Tibial nerve (tissue), 4 donors: ENCODE measurements at places on chromosomes 6 and 20. TPM values are rescaled to one million over a fixed set of nuclear protein-coding genes. Genes with fewer than 3 reads are reported as not detected.

GRCh38 chr6:75116946-75117345, 88.9 kb downstream of the COL12A1 start:
- peaks cover 27% of the 10 kb centered on the region for H3K4me1 ChIP-seq
- H3K27me3 ChIP-seq: no peaks in the 10 kb centered on the region
- H3K27ac ChIP-seq: no peak overlapping the region

TMEM151B gene
- not detected for total RNA-seq

DNA sequence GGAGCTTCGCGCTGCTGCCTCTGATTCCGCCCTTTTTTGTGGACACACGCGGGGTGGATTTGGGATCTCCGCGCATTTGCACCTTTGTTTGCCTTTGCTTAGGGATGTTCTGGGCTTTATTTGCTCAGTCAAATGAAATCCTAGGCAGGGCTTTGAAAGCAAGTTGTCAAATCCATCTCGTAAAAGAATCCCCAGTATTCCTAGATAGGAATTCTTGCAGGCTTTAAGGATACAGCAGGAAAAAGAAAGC, 453 bp downstream of the CEP57L1 start:
- H3K4me3 ChIP-seq: peak overlapping the region; percentile 76
- H3K4me1 ChIP-seq: peaks cover 16% of the 10 kb centered on the region

DNA sequence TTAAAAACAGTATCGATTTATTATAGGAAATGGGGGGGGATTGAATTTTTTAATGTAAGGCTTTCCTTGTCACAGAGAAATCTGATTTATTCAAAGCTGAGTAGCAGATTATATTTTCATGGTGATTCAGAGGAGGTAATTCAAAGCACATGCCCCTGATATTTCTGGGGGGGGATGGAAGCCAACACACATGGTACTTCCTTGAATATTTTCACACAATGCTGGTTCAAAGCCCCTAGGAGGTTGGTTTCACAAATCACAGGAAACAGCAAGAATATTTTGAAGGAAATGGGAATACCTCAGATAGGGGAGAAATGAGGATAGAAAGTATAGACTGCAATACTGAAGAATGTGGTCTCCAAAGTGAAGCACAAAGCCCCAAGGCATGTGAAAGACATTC, 98.8 kb downstream of the RTN4IP1 start:
- no peak for DNase-seq
- no peaks in the 10 kb centered on the region for H3K27me3 ChIP-seq
- peaks cover 33% of the 10 kb centered on the region for H3K36me3 ChIP-seq
- no peak overlapping the region for H3K4me3 ChIP-seq

- no peak for DNase-seq
Observed at GRCh38 chr6:47419621-47420020, 58.0 kb upstream of the CD2AP start.

DNA sequence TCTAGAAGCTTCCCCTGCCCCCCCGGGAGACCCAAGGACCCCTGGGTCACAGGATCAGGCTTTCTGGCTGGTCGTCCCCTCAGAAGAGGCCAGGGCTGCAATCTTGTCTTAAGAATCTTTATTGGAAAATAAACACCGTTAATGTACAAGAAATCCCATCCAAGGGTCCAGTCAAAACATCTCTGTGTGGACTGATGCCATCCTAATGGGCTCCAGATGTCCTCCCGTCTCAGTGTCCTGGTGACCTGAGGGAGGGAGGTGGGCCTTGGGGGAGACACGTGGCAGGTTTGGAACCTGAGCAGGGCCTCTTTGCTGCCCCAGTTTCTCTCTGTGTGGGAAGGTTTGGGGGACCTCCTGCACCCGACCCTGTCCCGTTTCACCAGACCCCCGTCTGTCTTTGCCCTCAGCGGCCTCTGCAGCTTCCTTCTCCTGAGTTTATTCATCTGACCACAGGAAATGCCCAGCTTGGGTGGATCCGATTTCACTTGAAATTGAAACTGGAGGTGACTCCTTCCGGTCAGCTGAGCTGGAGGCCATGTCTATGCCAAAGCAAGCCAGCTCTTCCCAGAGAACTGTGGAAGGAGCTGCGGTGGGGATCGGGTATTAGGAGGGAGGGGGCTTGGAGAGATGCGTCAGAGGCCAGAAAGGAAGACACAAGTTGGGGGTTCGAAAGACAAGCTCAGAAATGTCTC, 75.1 kb downstream of the SLC2A10 start:
- H3K27ac ChIP-seq: peak overlapping the region; percentile 58
- no peaks in the 10 kb centered on the region for H3K27me3 ChIP-seq

DNA sequence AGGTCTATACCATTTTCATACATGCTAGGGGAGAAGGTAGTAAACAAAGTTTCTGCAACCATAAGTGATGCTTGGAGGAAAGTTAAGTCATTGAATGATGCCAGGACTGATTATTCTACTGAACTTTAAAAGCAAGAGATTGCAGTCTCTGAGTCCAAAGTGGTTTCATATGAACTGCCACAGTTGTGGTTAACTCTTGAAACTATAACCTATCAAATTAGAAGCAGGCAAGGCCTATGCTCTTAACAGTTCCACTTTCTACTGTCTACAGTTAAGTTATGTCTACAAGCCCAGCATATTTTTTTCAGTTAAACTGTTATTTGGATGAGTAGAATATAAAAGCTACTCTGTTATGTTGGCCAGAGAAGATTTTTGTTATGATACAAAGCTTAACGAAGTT, 326.5 kb upstream of the RUNX2 start:
- H3K4me1 ChIP-seq: no peaks in the 10 kb centered on the region
- H3K4me3 ChIP-seq: no peak overlapping the region
- no peak overlapping the region for H3K27ac ChIP-seq
- DNase-seq: no peak

CBFA2T2 gene
- 17.4 TPM for total RNA-seq

DNA sequence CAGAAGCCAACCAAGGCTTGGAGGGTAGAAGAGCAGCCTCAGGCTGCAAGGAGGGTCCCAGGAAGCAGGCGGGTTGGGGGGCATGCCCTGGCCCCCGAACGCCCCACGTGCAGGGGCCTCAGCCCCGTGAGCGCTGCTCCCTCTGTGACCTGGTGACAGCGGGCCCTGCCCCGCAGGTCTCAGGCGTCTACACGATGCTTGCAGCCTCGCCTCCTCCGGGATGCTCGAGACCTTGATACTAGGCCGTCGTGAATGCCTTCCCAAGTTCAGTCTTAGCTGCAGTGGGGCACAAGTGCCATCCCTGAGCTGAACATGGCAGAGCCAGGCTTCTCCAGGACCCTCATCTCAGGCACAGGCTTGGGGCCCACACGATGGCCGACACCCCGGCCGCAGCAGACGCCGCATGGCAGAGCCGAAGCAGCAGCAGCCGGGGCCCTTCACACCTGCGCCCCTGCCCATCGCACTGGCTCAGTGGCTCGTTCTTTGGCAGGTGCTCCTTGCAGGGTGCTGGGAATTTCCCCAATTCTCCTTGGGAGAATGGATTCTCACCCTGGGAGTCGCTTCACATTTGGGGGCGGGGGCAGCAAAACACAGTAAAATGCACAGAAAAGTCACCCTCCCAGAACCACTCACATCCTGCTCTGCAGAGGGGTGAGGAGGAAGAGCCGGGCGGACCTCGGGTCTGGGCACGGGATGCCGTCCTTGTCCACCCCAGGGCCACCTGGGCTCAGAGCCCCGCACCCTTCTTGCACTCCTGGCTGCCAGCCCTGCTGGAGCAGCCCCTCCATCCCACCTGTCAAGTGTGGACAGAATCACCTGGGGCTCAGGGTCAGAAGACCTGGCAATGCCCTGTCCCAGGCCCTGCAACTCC, 161.8 kb downstream of the DLL1 start:
- no peak for DNase-seq
- no peak overlapping the region for H3K4me3 ChIP-seq
- H3K27ac ChIP-seq: no peak overlapping the region
- no peaks in the 10 kb centered on the region for H3K36me3 ChIP-seq
- no peaks in the 10 kb centered on the region for H3K4me1 ChIP-seq
- no peaks in the 10 kb centered on the region for H3K27me3 ChIP-seq

RIPPLY2 gene
- total RNA-seq: 0.21 TPM

DNA sequence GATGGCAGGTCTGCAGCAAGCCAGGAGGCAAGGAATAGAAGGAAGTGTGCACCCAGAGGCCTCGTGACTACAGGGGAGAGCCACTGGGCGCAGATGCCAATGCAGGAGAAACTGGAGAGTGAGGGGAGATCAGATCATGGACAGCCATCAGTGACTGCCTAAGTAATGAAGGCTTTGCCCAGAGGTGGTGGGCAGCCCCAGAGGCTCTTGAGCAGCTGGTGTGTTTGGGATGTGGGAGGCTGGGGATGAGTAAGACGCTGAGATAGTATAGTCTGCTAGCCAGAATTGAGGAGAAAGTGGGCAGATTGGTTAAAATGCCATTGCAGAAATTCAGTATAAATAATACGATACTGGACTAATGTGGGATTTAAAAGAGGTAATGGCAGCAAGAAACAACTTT, 111.9 kb downstream of the MAP3K4 start:
- DNase-seq: no peak
- no peaks in the 10 kb centered on the region for H3K27me3 ChIP-seq
- H3K36me3 ChIP-seq: peaks cover 88% of the 10 kb centered on the region
- no peak overlapping the region for H3K27ac ChIP-seq

GRCh38 chr6:149852180-149852579, 12.0 kb downstream of the LRP11 start:
- no peak overlapping the region for H3K4me3 ChIP-seq
- H3K4me1 ChIP-seq: no peaks in the 10 kb centered on the region
- no peaks in the 10 kb centered on the region for H3K27me3 ChIP-seq
- DNase-seq: no peak
- no peak overlapping the region for H3K27ac ChIP-seq
- no peaks in the 10 kb centered on the region for H3K36me3 ChIP-seq

DNA sequence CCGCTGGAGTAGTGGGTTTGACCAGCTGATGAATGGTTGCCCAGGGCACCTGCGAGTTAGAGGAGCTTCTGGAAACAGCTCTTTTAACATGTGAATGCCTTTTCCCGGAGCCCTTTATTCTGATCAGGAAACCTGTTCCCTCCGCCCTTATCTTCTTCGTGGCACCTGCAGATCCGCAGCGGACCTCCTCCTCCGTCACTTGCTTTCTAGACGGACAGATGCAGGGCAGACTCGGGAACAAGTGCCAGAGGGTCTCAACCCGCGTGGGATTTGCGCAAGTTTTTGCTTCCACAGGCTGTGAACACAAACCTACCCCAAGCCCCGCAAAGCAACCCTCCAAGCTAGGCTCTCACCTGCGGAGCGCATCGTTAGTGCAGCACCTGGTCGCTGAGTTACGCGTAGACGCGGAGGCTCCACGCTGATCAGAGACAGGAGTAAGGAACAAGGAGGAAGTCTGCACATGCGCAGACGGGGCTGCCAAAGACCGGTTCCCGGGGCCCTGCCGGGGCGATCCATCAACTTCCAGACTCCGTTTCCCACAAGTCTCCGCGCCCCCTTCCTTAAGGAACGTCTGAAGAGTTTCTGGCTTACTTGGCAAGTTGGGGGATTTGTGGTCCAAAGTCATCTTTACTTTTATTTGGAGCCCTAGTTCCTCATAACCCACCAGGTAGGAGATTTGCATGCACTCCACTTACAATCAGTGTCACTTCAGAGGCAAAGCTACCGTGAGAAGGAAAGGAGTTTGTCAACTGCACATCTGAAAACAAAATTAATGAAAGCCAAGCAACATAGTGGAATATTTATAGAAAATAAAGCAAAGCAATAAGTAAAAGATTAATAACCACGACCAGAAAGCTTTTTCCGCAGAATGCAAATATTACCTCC, 52.7 kb upstream of the ELMO2 start:
- peak overlapping the region; percentile 26 for H3K4me3 ChIP-seq
- DNase-seq: no peak
- no peak overlapping the region for H3K27ac ChIP-seq
- H3K4me1 ChIP-seq: no peaks in the 10 kb centered on the region
- H3K27me3 ChIP-seq: no peaks in the 10 kb centered on the region
- H3K36me3 ChIP-seq: no peaks in the 10 kb centered on the region

DNA sequence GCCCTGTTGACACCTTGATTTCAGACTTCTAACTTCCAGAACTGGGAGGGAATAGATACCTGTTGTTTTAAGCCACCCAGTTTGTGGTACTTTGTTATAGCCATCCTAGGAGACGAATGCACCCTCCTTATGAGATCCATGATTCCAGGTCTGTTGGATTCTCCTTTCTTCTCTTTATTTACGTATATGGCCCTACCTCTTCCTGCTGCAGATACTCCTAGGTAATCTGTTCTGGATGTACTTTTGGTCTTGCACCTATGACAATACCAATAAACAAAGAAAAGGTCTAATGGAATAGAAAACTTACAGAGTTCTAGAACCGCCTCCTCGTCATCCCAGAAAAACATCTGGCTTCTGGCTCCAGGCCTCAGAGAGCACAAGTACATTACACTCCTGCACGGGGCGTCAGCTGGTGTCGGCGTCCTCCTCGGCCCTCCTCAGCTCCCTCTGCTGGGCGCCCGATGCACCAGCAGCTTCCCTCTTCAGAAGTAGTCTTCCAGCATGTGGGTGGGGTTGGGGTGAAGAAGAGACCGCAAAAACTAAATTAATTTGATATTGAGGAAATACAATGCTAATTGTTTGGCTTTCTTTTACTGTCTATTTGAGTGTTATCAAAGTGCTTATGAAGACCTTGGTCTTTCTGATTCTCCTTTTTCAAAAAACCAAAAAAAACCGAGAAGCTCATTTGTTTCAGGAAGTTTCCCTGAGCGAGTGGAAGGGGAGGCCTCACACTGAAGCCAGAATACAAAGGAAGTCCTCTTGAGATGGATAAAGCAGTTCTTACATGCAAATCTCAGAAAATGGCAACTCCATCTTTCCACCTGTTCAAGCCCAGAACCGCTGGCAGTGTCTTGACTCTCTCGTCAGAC, 9.7 kb upstream of the ATXN1 start:
- no peaks in the 10 kb centered on the region for H3K36me3 ChIP-seq
- H3K4me1 ChIP-seq: peaks cover 34% of the 10 kb centered on the region
- H3K4me3 ChIP-seq: no peak overlapping the region
- no peak overlapping the region for H3K27ac ChIP-seq
- no peaks in the 10 kb centered on the region for H3K27me3 ChIP-seq
- DNase-seq: peak; percentile 52

EEF1A1 gene
- 8,344 TPM for total RNA-seq

- no peaks in the 10 kb centered on the region for H3K36me3 ChIP-seq
- H3K4me1 ChIP-seq: peaks cover 38% of the 10 kb centered on the region
- peak; percentile 28 for DNase-seq
- H3K4me3 ChIP-seq: no peak overlapping the region
- no peaks in the 10 kb centered on the region for H3K27me3 ChIP-seq
Observed at GRCh38 chr6:6751619-6752023, 163.1 kb downstream of the LY86 start.

- no peaks in the 10 kb centered on the region for H3K4me1 ChIP-seq
- no peaks in the 10 kb centered on the region for H3K27me3 ChIP-seq
- peaks cover 91% of the 10 kb centered on the region for H3K36me3 ChIP-seq
- DNase-seq: no peak
- no peak overlapping the region for H3K27ac ChIP-seq
Observed at GRCh38 chr20:45953672-45954071, 18.3 kb downstream of the ZNF335 start.

GINS1 gene
- total RNA-seq: 0.21 TPM

- H3K27ac ChIP-seq: no peak overlapping the region
- peaks cover 5% of the 10 kb centered on the region for H3K4me1 ChIP-seq
- no peak overlapping the region for H3K4me3 ChIP-seq
- DNase-seq: no peak
- no peaks in the 10 kb centered on the region for H3K36me3 ChIP-seq
Observed at GRCh38 chr6:167836721-167837120, 10.0 kb downstream of the AFDN start.

DNA sequence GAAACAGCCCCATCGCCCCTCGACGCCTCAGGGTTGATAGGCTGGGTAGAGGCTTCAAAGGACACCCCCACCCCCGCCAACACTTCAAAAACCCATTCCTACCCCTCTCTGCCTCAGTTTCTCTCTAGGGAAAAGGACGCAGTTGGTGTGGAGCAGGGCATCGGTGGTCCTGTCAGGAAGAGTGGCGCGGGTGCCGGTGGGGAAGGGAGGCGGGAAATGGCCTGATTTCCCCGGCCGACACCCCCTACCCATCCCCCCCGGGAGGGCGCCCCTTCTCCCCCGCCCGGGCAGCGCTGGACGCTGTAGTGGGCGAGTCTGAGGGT, 367 bp downstream of the NRSN2 start:
- H3K36me3 ChIP-seq: peaks cover 21% of the 10 kb centered on the region
- H3K4me1 ChIP-seq: peaks cover 3% of the 10 kb centered on the region
- no peaks in the 10 kb centered on the region for H3K27me3 ChIP-seq
- DNase-seq: no peak
